Breast epithelium (tissue), 4 donors: ENCODE measurements at places on chromosomes 3 and 15. TPM values are rescaled to one million over a fixed set of nuclear protein-coding genes. Genes with fewer than 3 reads are reported as not detected.

DNA sequence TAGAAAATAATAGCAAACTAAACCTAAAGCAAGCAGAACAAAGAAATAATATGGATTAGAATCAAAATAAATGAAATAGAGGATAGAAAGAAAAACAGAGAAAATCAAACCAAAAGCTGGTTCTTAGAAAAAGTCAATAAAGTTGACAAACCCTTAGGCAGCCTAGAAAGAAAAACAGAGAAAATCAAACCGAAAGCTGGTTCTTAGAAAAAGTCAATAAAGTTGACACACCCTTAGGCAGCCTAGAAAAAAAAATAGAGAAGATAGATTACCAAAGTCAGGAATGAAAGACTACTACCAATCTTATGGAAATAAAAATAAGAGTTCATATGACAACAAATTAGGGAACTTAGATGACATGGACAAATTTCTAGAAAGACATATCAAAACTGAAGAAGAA, 142.4 kb downstream of the LRRC28 start:
- H3K4me3 ChIP-seq = no peak overlapping the region
- no peaks in the 10 kb centered on the region for H3K36me3 ChIP-seq
- no peaks in the 10 kb centered on the region for H3K27me3 ChIP-seq
- no peaks in the 10 kb centered on the region for H3K4me1 ChIP-seq

- no peaks in the 10 kb centered on the region for H3K4me1 ChIP-seq
- no peak overlapping the region for H3K27ac ChIP-seq
- H3K27me3 ChIP-seq = no peaks in the 10 kb centered on the region
- H3K36me3 ChIP-seq = no peaks in the 10 kb centered on the region
- no peak for DNase-seq
- H3K4me3 ChIP-seq = no peak overlapping the region
Measured at GRCh38 chr3:161051856-161052255, 53.3 kb downstream of the B3GALNT1 start.

DNA sequence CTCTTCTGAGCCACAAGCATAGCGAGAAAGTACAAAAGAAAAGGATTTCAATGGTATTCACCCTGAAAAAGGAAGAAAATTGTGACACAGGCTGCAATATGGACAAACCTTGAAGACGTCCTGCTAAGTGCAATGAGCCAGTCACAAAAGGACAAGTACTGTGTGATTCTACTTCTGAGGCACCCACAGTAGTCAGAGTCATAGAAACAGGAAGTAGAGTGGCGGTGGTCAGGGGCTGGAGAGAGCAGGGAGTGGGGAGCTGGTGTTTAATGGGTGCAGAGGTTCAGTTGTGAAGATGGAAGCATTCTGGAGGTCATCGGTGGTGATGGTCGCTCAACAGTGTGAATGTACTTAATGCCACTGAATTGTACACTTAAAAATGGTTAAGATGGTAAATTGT, 180.5 kb downstream of the APBA2 start:
- DNase-seq = no peak
- no peak overlapping the region for H3K4me3 ChIP-seq
- no peak overlapping the region for H3K27ac ChIP-seq
- H3K27me3 ChIP-seq = no peaks in the 10 kb centered on the region
- H3K4me1 ChIP-seq = no peaks in the 10 kb centered on the region

Gene KLF13
- total RNA-seq = 52.2 TPM

- no peak overlapping the region for H3K4me3 ChIP-seq
- H3K4me1 ChIP-seq = no peaks in the 10 kb centered on the region
- H3K27ac ChIP-seq = no peak overlapping the region
- H3K36me3 ChIP-seq = no peaks in the 10 kb centered on the region
Measured at GRCh38 chr3:127211118-127212060, 18.5 kb downstream of the PRR23E start.

Gene ABI3BP
- total RNA-seq = 41.1 TPM

- no peak for DNase-seq
- H3K27ac ChIP-seq = no peak overlapping the region
- H3K4me3 ChIP-seq = no peak overlapping the region
- no peaks in the 10 kb centered on the region for H3K27me3 ChIP-seq
- no peaks in the 10 kb centered on the region for H3K36me3 ChIP-seq
Measured at GRCh38 chr3:13552857-13553652, 4.1 kb downstream of the FBLN2 start.

Gene LRRC31
- total RNA-seq = 0.29 TPM

Gene SNTN
- not detected for total RNA-seq

GRCh38 chr3:41041462-41041861, 157.8 kb upstream of the CTNNB1 start:
- DNase-seq = no peak
- H3K27me3 ChIP-seq = no peaks in the 10 kb centered on the region
- no peaks in the 10 kb centered on the region for H3K36me3 ChIP-seq
- H3K4me3 ChIP-seq = no peak overlapping the region
- H3K4me1 ChIP-seq = no peaks in the 10 kb centered on the region

Gene FAM3D
- total RNA-seq = not detected

- H3K27ac ChIP-seq = peak overlapping the region; percentile 92
- peak overlapping the region; percentile 14 for H3K4me3 ChIP-seq
- H3K4me1 ChIP-seq = peaks cover 4% of the 10 kb centered on the region
- H3K27me3 ChIP-seq = no peaks in the 10 kb centered on the region
Measured at GRCh38 chr15:90160781-90161727, 40.1 kb upstream of the SEMA4B start.

- DNase-seq = no peak
- H3K36me3 ChIP-seq = no peaks in the 10 kb centered on the region
- H3K4me3 ChIP-seq = peak overlapping the region; percentile 49
- no peak overlapping the region for H3K27ac ChIP-seq
- H3K27me3 ChIP-seq = no peaks in the 10 kb centered on the region
Measured at GRCh38 chr3:172476347-172476746, 28.1 kb upstream of the GHSR start.

Gene CNTN3
- total RNA-seq = 12.2 TPM

- no peaks in the 10 kb centered on the region for H3K36me3 ChIP-seq
- no peaks in the 10 kb centered on the region for H3K27me3 ChIP-seq
- no peak overlapping the region for H3K27ac ChIP-seq
- DNase-seq = no peak
- no peaks in the 10 kb centered on the region for H3K4me1 ChIP-seq
Measured at GRCh38 chr15:91124132-91124531, 24.1 kb downstream of the SV2B start.

Gene CCR8
- total RNA-seq = not detected

DNA sequence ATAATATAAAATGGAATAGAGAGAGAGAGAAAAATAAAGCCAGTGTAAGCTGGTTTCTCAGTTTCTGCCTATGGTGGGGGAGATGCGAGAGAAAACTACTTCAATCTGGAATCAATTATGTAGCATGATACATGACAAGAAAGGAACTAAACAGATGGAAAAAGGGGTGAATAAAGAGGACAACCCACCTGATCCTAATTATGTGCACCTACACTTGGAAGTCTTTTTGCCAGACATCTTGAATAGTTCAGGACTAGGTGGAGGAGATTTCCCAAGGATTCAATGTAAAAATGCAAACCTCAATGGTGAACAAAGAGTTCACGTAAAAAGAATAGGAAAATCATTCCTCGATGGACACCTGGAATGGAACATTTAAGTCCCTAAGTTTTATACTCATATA, 524.4 kb upstream of the RGMA start:
- H3K4me1 ChIP-seq = no peaks in the 10 kb centered on the region
- no peaks in the 10 kb centered on the region for H3K27me3 ChIP-seq
- no peaks in the 10 kb centered on the region for H3K36me3 ChIP-seq
- no peak for DNase-seq

GRCh38 chr3:28667646-28668621, 319.3 kb upstream of the AZI2 start:
- no peak overlapping the region for H3K4me3 ChIP-seq
- no peaks in the 10 kb centered on the region for H3K36me3 ChIP-seq
- no peaks in the 10 kb centered on the region for H3K4me1 ChIP-seq
- H3K27me3 ChIP-seq = no peaks in the 10 kb centered on the region

DNA sequence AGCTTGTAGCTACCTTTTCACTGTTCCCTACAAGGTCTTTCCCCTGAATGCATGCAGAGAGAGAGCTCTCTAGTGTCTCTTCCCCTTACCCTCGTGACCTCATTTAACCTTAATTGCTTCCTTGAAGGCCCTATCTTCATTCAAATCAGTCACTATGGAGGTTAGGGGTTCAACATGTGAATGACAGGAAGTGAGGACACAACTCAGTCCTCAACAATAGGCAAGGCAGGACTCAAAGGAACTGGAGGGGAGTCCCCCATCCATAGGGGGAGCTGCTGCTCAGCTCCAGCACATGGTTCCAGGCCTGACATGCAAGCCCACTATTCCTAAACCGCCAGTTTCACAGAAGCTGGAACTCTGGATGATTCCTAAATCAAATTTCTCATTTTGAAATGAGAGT, 33.8 kb upstream of the GYG1 start:
- DNase-seq = no peak
- no peaks in the 10 kb centered on the region for H3K36me3 ChIP-seq
- no peaks in the 10 kb centered on the region for H3K4me1 ChIP-seq
- no peak overlapping the region for H3K4me3 ChIP-seq

Gene CCR3
- total RNA-seq = not detected

Gene ERICH6
- 0.29 TPM for total RNA-seq

GRCh38 chr3:119817071-119817470, 35.2 kb downstream of the NR1I2 start:
- H3K27me3 ChIP-seq = no peaks in the 10 kb centered on the region
- no peaks in the 10 kb centered on the region for H3K4me1 ChIP-seq
- no peak overlapping the region for H3K4me3 ChIP-seq

Gene GRK7
- 0.15 TPM for total RNA-seq

DNA sequence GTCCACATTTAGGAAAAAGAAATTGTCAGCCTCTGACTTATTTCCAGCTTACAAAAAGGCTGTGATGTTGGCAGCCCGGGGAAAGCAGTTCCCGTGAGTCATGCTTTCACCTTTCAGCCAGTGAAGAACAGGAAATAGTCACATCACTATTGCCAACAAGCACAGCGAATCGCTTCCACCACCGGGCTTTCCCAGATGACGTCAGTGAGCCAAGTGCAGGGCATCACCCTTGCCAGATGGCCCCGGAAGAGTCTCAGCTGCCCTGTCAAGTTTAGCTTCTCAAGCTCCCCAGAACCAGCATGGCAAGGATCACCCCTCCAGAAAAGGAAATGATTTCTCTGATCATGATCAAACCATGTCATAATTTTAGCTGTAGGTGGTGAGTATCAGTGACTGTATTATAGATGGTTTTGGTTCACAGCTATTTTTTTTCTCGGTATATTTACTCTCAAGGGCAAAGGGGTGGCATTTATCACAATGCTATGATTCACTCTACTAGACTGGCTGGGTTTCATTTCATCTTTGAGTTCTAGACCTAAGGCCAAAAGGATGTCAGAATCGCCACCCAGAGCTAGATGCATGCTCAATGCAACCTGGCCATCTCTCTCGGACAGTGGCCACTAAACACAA, 32.9 kb downstream of the B3GNT5 start:
- no peak for DNase-seq
- H3K27ac ChIP-seq = peak overlapping the region; percentile 84
- H3K4me1 ChIP-seq = peaks cover 6% of the 10 kb centered on the region
- H3K4me3 ChIP-seq = no peak overlapping the region
- no peaks in the 10 kb centered on the region for H3K27me3 ChIP-seq
- H3K36me3 ChIP-seq = no peaks in the 10 kb centered on the region

Gene C3orf22
- total RNA-seq = not detected

GRCh38 chr15:87874896-87875711, 381.4 kb downstream of the NTRK3 start:
- no peak for DNase-seq
- H3K27me3 ChIP-seq = no peaks in the 10 kb centered on the region
- H3K27ac ChIP-seq = no peak overlapping the region
- no peaks in the 10 kb centered on the region for H3K4me1 ChIP-seq
- H3K36me3 ChIP-seq = no peaks in the 10 kb centered on the region

GRCh38 chr3:67312155-67312554, 314.0 kb downstream of the KBTBD8 start:
- no peaks in the 10 kb centered on the region for H3K36me3 ChIP-seq
- no peak for DNase-seq

GRCh38 chr3:153373606-153374005, 211.6 kb downstream of the RAP2B start:
- no peak overlapping the region for H3K4me3 ChIP-seq
- DNase-seq = no peak
- no peaks in the 10 kb centered on the region for H3K36me3 ChIP-seq
- H3K27me3 ChIP-seq = no peaks in the 10 kb centered on the region
- no peak overlapping the region for H3K27ac ChIP-seq

DNA sequence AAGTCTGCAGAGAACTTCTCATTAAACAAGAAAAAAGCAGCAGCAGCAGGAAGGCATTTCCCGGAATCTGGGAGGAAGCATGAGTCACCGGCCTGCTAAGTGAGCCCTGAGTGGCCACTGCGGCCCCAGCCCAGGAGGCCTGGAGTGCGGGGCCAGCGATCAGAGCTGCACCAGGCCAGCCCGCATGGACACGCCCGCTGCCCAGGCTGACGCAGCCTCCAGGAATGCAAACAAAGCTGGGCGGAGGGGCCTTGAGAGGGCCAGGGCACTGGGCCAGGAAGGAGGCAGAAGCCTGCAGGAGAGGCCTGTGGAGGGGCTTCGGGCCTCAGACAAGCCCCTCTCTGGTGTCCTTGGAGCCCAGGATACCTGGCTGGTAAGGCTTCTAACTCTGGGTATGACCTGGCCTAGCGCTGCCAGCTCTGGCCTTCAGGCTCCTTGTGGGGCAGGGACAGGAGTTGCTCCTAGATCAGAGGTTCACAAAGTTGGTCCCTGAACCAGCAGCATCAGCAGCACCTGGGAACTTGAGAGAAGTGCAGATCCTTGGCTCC, 101.2 kb downstream of the SMAD6 start:
- no peak overlapping the region for H3K4me3 ChIP-seq
- H3K4me1 ChIP-seq = peaks cover 7% of the 10 kb centered on the region
- H3K27me3 ChIP-seq = no peaks in the 10 kb centered on the region
- peak overlapping the region; percentile 91 for H3K27ac ChIP-seq

Gene ATP13A5
- 4.5 TPM for total RNA-seq

DNA sequence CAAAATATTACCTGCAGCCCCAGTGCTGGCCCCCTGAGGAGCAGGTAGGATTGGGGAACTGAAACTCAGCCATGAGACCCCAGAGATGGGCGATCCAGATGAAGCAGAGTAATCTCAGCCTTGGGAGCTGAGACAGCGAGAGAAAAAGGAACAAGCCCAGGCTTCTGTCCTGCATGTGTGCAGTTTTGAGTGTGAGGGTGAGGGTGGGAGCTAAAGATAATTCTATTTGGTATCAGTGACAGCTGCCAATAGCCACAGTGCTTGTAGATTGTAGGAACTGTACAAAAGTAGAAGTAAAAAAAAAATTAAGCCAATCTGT, 5.9 kb downstream of the ATP8B4 start:
- no peaks in the 10 kb centered on the region for H3K4me1 ChIP-seq
- H3K36me3 ChIP-seq = no peaks in the 10 kb centered on the region
- H3K4me3 ChIP-seq = no peak overlapping the region
- DNase-seq = no peak

GRCh38 chr3:154059833-154060232, 61.4 kb upstream of the ARHGEF26 start:
- peak overlapping the region; percentile 76 for H3K27ac ChIP-seq
- no peak overlapping the region for H3K4me3 ChIP-seq
- no peaks in the 10 kb centered on the region for H3K4me1 ChIP-seq
- DNase-seq = peak; percentile 23

GRCh38 chr3:159131376-159131775, 329.5 kb downstream of the MFSD1 start:
- no peak for DNase-seq
- H3K4me1 ChIP-seq = no peaks in the 10 kb centered on the region

Gene PROK2
- total RNA-seq = not detected

- no peak overlapping the region for H3K4me3 ChIP-seq
- no peak overlapping the region for H3K27ac ChIP-seq
- no peaks in the 10 kb centered on the region for H3K27me3 ChIP-seq
- H3K36me3 ChIP-seq = no peaks in the 10 kb centered on the region
- no peak for DNase-seq
- H3K4me1 ChIP-seq = no peaks in the 10 kb centered on the region
Measured at GRCh38 chr3:52842424-52842823, 7.6 kb upstream of the MUSTN1 start.
